Stimulated activated CD8-positive, alpha-beta memory T cell treated with anti-CD3 and anti-CD28 coated beads, Interleukin-4, amount 100 ng/mL, for 1 hour (primary cell): ENCODE measurements at places on chromosomes 3 and 15.

DNA sequence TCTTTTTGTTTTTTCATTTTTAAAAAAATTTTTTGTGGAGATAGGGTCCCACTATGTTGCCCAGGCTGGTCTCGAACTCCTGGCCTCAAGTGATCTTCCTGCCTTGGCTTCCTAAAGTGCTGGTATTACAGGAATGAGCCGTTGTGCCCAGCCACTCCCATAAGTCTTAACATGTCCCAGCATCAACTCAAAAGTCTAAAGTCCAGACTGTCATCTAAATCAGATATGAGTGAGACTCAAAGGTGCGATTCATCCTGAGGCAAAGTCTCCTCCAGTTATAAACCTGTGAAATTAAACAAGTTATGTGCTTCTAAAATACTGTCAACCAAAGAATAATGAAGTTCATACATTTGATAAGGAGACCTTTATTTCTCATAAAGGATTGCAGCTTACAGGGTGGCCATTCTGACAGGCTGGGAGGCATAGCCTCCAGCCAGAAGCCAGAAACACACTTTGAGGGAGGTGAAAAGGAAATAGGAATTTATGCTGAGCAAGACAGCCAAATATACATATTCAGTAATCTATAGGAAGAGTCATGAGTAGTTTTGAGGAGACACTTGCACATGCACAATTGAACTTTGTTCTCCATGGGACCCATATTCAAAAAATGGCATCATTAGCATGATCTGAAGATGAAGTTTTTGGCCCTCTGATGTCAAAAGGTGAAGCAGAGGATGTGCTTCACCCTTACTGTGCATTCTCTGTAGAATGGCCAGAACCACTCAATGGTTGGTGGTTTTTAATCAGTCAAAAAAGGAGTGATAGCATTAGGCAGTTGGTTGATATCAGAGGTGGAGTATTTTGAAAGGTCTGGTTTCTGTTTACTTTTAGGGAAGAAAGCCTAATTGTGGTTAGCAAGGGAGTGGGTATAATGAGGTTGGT, 11.0 kb upstream of the ZNF662 start:
- DNase-seq = no peak

DNA sequence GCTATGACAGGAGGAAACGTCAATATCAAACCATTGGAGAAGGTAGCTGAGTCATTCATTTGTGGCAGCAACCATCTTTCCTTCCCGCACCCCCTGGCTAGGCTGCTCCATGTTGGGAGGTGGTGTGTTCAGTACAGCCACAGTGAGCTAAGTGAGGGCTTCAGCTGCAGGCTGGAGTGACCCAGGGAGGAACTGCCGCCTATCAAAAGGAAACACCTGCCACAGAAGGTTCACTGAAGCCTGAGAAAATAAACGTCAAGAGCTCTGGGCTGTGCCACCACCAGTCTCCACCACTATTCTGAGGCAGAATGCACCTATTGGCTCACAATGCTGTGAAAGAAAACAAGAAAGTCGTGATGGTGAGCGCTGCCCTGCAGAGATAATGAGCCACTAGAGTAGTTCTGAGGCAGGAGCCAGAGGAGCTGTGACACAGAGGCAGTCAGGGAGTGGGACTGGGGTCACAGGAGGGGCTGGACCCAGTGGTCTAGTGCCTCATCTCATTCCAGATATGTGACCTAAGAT, 34.8 kb upstream of the CD47 start:
- no peak for DNase-seq

- DNase-seq = no peak
Measured at GRCh38 chr3:58004973-58005372, 3.2 kb upstream of the FLNB start.

GRCh38 chr15:60762638-60763037, 283.7 kb upstream of the ICE2 start:
- DNase-seq = no peak

GRCh38 chr3:44105571-44105970, 136.1 kb upstream of the TOPAZ1 start:
- DNase-seq = no peak
